ENCODE measurements at places on chromosomes 3 and 15.

DNA sequence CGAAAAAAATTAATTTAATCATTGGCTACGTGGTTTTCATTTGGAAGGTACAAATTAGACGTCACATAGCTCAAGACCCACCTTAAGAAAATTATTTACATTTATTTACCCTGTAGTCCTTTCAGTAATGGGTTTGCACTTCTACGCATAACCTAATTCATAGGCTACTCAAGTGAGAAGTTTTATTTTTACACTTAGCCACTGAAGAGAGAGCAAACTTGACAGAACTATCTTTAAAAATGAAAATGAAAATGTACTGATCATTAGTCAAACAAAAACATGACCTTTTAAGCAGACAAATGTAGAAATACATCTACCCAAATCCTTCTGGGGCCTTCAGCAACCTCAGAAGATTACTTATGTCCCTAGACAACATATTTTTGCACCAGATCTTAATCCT lies 269.4 kb upstream of the TTC14 start:
- no peak for DNase-seq

DNA sequence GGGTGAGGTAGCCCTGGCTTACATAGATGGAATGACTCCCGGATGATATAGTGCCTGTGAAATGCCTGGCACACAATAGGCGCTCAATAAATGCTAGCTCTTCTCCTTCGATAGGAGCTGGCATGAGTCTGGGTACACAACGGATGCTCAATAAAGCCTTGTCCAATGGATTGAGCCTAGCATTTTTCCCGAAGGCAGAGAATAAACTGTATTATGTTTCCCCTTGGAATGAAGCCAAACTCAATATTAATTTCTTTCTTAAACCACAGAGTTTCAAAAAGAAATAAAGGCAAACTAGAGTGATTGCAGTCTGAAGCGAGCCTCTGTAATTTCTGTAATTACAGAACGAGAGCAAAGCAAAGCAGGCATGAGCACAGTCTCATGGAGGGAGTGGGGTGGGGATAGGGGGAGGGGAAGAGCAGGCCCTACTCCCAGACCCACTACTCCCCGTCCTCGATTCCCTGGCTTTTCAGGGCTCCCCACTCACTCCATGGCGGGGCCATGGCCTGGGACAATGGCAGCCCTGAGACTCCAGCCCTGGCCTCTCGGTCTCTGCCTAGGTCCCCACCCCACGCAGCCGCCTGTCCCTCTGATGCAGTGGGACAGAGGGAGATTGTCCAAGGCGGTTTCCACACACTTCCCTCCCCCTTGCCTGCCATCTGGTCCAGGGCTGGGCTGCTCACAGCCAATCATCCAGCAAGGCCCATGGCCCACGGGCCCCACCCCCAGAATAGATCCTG lies 18.0 kb downstream of the SLC6A1 start:
- DNase-seq = no peak

- DNase-seq = no peak
Observed at GRCh38 chr3:81500039-81500438, 261.4 kb downstream of the GBE1 start.

DNA sequence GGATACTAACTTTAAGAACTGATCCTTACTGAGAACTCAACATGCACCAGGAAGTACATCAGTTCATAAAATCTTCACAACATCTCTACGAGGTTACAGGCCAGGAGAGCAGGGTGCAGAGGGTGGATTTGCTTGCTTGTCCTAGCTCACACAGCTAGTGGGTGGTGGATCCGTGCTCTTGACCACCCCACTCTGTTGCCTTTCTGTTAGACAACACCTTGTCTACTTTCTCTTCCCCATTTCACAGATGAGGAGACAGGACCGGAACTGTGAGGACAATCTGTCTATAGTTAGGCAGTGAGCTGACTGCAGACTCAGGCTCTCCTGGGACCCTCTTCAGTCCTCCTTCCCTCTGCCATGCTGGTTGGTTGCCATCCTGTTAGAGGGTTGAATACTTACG lies 221.7 kb upstream of the TLE3 start:
- no peak for DNase-seq

GRCh38 chr3:46576-46975 lies 150.0 kb upstream of the CHL1 start:
- DNase-seq = no peak

DNA sequence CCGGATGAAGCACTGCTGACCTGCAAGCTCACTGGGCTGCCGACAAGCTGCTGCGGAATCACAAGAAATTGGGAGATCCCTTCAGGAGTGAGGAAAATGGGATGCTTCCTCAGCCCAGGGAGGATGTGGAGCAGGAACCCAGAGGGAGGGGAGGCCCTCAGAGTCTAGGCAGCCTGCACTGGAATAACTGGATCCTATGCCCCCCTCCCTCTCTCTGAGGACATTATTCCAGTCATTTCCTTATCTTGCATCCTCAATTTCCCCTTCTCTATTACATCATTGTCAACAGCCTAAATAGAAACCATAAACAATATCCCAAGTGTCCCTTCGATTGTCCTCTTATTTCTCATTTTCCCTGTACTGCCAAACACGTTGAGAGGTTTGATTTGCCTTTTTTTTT lies 169.0 kb downstream of the OPA1 start:
- DNase-seq = no peak

- DNase-seq = no peak
Observed at GRCh38 chr3:65557899-65558564, 480.7 kb downstream of the MAGI1 start.

- no peak for DNase-seq
Observed at GRCh38 chr3:191236646-191237045, 37.6 kb downstream of the OSTN start.

GRCh38 chr3:119034256-119035013 lies at the start of gene IGSF11:
Gene IGSF11, minus strand, starts transcription at chr3:119034846. Its CDS starts 264 bp downstream, at chr3:119034582.
- peak; percentile 84 for DNase-seq

DNA sequence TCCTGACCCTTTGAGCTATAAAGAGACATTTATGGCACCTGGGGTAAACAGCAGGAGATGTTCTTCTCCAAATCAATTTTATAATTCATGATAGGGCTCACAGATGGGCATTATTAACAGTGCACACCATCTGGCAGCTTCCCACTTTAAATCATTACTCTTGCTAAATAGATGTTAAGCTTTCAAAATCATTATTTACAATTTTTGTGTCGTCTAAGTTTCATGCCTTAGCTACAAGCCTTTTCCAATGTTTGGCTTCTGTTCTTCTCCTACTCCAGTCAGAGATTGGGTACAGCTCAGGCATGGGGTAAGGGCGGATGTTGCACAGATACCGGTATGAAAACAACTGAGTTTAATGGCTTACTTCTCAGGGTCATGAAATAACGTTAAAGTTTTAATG lies 120.9 kb upstream of the PFN2 start:
- no peak for DNase-seq

- no peak for DNase-seq
Observed at GRCh38 chr3:106688464-106688863, 688.8 kb upstream of the CCDC54 start.

DNA sequence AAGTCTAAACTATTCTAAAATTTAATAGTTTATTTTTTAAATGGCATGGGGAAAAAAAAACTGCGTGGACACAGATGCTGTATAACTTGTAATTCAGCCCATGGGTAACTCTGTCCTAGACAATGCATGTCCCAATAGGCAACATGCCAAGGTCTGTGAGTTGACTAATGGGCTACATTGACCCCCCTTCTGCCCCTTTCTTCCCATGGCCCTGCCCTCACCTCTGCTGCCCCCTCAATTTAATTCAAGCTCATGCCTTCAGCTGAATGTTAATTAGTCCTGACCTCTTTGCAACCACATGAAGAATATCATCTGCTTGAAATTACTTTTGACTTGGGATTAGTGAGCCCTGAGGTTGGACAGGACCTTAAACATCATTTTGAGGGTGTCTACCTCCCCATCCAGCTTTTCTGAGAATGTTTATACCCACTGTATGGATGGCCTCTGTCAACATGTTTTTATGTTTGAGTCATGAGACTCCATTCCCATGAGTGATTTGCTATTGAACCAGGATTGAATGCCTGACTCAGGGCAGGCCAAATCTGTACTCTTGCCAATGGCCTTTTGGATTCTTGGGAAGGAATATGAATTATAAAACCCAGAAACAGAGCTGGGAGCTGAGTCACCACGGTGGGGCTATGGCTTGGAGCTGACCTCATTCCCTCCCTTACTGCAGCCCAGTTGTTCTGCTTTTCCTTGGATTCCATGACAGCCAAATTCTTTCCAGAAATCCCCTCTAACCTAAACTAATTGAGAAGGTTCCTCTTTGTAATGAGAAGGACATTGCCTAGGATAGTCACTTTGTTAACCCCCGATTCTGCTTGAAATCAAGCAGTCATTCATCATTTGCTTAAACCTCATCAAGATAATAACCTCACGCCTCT lies 33.5 kb upstream of the PDE8A start:
- peak; percentile 85 for DNase-seq

GRCh38 chr3:169356284-169356955 lies 307.1 kb downstream of the MECOM start:
- no peak for DNase-seq

DNA sequence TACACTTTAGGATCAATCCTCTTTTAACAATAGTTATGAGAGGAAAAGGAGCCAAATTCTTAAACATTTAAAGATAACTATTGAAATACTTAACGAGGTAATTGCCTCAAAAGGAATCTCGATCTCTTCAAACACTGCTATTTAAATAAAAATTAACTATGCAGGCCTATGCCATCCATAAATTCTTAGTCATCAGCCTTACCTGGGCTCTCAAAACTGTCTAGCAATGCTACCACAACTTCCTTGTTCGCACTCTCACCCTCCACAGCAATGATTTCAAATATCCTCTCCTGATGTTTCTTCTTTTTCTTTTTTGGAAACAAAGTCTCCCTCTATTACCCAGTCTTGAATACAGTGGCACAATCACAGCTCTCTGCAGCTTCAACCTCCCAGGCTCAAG lies 12.3 kb downstream of the ETFA start:
- DNase-seq = no peak

GRCh38 chr3:13064159-13064868 lies 8.9 kb downstream of the IQSEC1 start:
- DNase-seq = no peak

DNA sequence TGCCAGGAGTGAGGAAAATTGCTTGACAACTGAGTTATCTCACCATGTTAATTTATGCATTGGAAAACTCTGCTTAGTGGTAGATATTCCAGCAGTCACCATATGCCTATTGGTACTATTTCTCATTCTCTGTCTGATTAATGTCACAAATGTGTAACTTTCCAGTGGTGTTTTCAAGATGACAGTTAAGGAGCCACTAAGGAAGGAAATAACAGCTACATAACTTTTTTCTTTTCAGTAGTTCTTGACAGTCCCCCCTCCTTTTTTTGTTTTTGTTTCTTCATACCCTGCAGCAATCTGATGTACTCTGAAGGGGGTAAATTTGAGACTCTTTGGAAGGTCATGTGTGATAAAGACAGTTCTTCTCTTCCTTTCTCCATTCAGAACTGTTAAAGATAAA lies 13.1 kb downstream of the RASA2 start:
- no peak for DNase-seq

DNA sequence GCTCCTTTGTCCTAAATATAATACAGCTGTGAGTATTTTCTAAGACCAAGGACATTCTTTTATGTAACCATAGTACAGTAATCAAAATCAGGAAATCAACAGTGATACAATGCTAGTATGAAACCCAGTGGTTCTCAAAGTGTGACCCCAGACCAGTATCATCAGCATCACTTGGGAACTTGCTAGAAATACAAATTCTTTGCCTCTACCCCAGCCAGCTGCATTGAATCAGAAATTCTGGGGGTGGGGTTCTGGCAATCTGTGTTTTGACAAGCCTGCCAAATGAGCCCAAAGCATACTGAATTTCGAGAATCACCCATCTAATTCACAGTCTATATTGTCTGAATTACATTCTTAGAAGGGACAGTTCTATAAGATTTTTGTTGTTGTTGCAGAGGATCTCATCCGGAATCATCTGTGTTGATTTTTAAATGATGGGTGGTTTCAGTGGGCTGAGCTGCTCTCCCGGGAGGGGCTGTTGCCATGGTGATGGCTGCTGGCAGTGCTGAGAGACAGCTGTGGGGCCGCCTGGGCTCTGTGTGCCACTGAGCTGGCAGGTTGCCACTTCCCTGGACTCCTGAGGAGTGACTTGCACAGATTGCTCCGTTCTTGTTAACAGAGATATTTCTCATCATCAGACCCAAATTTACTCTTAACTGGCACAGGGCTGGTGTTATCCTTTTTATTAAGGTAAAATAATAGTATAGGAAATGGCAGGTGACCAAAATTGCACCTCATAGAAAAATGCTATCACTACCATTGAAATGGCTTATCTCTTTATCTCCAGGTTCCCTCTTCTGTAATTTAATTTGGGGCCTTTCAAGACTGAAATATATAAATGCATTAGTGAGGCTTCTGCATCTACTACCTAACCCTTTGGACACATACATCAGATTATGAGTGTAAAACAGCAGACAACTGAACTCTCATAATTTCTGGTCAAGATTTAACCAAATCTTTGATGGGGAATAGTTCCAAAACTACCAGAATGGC lies 56.5 kb downstream of the NEK11 start:
- peak; percentile 73 for DNase-seq

- no peak for DNase-seq
Observed at GRCh38 chr3:125061170-125061569, 5.4 kb upstream of the HEG1 start.

DNA sequence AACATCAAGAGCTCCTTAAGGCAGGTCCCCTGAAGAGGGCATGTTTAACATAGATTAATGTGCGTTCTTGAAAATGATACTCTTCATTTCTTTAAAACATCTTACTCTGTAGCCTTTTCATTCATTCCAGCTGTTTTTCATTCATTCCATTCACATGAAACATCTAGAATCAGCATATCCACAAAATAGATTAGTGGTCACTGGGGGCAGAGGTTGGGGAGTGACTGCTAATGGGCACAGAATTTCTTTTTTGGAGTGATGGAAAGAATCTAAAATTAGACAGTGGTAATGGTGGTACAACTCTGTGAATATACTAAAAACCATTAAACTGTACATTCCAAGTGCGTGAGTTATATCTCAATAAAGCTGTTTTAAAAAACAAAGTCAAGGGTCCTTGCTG lies 15.4 kb upstream of the CXCR6 start:
- no peak for DNase-seq

- DNase-seq = no peak
Observed at GRCh38 chr3:177777699-177778098, 580.4 kb upstream of the TBL1XR1 start.

GRCh38 chr3:128496602-128497304 lies 3.8 kb upstream of the GATA2 start:
- no peak for DNase-seq

DNA sequence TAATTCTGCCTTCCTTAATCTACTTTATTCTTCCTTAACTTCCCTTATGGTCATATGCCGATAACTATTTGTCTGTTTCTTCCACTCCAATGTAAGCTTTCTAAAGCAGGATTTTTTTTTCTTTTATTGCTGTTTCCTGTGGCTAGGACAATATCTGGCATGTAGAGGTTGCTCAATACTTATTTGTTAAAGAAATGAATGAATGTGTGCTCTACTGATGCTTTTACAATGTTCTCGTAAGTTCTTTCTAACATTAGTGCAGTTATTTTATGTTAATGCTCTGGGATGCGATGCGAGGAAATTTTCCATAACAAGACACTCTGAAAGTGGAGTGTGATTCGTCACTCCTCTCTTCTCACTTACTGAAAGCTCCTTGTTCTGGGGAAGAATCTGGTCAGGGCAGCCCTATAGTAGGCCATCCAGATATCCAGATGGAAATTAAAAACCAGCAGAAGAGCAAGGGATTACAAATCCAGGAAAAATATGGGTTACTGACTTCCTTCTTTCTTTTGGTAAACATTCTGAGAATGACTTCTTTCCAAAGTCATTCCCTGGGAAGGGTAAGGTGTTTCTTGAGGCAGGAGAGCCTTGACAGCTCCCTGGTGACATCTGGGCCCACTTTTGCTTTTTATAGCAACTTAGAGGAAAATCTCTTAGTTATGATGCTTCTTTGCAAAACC lies 420.4 kb downstream of the PDCD6IP start:
- DNase-seq = no peak

- no peak for DNase-seq
Observed at GRCh38 chr3:101637451-101637850, 39.5 kb downstream of the ZBTB11 start.

Measured in aorta (tissue), 5 donors.